ENCODE measurements at places on chromosomes 2 and 18.

DNA sequence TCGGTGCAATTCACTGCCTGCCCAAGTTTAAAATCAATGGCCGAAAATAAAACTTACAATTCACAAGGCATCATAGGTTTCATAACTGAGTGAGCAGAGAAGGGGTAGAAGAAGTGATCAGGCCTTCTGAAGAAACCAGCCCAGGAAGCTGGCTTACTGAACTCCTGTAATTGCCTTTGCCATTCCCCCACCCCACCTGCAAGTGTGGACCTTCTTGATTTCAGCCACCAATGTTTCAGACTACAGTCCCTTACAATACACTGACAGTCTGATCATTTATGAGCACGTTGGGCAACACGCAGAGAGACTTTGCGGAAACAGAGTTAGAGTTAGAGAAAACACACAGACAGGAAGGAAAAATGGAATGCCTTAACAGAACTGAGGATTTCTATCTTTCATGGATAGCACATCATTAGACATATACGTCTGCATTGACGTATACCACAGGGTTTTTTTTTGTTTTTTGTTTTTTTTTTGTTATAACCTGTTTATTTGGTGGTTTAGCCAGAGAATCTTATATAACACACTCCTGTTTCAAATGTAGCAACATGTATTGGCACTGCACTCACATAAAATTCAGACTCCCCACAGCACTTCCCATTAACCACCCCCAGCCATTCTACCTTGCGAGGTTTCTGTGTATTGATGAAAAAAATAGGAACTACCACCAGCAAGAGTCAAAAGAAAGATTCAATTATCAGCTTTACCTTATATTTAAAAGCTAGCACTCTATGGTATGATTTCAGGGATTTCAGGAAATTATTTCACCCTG lies 126.4 kb downstream of the CACNB4 start:
- no peak for DNase-seq

DNA sequence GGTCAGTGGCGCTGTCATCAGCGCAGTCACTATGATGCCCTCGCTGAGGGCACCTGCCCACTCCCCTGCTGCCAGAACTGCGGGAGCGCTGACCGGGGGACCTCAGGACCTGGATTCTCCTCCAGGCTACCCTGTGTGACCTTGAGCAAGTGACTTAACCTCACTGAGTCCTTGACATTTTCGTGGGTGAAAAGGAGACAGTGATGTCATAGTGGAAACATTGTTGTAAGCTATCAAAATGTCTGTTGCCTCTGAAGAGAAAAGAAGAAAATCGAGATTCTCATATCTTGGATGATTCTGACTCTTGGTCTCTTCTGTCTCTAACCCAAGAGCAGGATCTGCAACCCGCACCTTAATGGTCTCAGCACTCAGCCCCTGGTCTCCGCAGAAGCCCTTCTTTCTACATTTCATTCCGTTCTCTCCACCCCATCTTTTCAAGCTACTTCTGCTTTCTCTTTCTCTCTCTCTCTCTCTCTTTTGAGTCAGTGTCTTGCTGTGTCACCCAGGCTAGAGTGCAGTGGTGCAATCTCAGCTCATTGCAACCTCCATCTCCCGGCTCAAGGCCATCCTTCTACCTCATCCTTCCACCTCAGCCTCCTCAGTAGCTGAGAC lies 978 bp upstream of the TUBA4A start:
- DNase-seq = no peak

- no peak for DNase-seq
Observed at GRCh38 chr18:42437001-42437400, 482.0 kb downstream of the PIK3C3 start.

DNA sequence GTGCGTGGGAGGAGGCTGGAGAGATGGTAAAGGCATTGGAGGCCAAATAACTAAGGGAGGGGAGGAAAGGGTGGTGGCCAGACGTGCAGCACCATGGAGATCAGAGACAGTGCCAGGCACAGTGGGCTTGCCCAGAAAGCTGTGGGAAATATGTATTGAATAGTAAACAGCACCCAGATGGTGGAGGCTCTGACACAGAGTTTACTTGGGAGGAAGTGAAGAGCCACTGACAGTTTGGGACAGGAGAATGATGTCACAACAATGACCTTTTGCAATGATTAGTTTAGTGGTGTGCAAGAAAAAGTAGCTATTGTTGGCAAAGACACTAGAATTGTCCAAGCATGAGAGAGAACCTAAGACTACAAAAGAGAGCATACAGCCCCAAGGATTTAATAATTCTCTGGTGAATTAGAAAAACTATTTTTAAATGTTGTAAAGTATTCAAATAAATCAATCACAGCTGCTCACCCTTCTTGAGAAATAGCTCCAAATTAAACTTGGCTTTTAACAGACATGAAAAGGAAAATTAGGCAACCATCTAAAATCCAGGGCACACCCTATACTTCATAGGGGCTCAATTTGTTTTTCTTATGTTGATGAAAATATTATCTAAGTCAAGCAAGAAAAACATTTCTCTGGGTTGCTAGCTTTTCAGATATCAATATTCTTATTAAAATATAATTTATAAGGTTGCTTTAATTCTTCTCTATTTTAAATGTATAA lies 458.7 kb upstream of the HNRNPA3 start:
- DNase-seq = no peak

DNA sequence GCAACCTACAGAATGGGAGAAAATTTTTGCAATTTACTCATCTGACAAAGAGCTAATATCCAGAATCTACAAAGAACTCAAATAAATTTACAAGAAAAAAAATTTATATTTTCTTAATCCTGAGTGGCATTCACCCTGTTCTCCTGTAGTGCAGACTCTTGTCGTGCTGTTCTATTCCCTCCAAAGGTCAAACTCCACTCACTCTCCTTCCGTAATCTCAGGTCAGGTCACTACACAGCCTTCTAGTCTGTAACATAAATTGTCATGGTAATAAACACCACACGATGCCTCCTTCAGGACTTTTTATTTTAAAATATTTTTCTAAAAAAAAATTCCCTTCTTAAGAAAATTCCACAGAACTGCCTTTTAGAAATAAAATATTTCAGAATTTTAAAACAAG lies 417.9 kb upstream of the GCFC2 start:
- DNase-seq = no peak

DNA sequence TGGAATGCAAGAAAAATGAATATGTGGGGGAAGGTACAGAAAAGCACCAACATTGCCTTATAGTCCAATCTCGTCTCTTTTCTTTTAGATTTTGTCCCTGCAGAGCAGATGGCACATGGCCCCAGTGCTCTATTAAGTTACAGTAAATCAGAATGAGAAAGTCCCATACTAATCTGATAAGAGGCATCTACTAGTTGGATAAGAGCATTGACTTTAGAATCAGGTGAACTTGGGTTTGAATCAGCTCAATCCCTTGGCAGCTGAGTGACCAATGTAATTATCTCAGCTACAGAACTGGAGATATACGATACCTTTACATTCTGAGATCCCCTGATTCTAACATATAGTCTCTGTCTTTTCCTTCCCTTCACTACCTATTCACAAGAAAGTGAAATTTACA lies 54.8 kb upstream of the PDE1A start:
- no peak for DNase-seq

DNA sequence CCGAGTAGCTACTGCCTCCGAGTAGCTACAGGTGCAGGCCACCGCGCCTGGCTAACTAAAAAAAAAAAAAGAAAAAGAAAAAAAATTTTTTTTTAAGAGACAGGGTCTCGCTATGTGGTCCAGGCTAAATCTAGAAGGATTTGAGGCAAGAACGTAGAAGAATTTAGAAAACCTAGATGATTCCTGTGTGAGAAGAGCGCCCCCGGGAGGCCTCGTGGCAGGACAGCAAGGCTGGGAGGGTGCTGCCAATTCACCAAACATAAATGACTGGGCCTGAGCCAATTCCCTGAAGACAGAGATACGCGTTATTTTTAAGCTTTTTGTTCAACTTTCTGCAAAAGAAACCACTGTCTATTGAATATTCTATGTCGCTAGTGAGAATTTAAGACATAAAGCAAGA lies 90.1 kb upstream of the TGFA start:
- no peak for DNase-seq
